Stimulated activated CD8-positive, alpha-beta memory T cell treated with anti-CD3 and anti-CD28 coated beads, Interleukin-4, amount 100 ng/mL, for 4 hours (primary cell): ENCODE measurements at places on chromosomes 3 and 15.
A peak's percentile ranks its signal among the peaks of the same experiment; 100 is the strongest.

GRCh38 chr15:87197981-87198380, 1058.6 kb downstream of the NTRK3 start:
- no peak for DNase-seq

DNA sequence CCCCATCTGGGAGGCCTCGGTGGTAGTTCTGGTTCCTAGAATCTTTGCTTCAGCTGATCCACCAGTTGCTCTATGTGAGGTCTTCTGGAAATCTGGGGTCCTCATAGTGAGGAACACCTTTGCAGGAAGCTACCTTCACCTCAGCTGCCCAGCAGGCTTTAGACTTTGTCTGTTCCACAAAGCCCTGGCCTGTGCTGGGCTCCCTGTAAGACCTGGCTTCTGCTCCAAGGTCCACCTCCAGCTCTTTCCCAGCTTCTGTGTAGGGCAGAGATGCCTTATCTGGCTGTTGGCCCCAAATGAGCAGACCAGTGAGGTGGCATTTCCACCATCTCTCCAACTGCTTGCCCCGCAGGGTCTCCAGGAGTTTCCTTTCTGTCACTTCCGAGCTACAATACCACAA, 8.2 kb upstream of the HOMER2 start:
- DNase-seq: no peak

GRCh38 chr3:16177962-16178627, 3.6 kb downstream of the GALNT15 start:
- peak; percentile 11 for DNase-seq

DNA sequence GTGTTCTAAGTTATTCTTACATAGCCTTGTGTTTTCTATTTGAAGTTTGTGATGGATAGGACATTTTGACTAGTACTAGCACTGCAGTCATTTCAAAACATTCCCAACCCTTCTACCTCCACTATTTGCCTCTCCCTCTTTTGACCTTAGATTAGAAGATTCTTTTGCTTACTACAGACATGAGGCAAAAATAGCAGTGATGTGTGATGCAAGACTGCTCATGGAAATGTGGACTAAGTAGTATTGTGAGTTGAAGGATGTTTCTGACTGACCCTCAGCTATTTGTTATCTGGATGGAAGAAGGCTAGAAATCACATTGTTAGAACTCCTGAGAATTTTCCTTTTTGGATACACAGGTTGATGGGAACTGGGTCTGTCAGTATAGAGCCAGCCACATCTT, 45.9 kb downstream of the ATP2C1 start:
- DNase-seq: no peak

DNA sequence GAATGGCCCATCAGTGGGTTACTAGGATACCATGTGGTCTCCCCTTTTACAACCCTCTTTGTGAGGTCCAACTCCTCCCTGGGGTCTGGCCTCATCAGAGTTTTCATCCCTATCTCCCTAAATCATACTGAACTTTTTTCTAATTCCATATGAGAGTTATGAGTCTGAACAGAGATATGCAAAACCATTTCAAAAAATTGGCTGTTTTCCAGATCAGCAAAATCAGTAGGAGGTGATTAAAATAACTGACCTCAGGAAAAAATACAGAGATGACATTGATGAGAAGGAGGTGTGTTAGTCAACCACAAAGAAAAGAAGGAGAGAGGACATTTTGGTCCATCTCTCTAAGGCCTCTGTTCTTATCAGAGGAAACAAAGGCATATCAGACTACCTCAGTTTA, 200.8 kb upstream of the CFAP20DC start:
- no peak for DNase-seq

DNA sequence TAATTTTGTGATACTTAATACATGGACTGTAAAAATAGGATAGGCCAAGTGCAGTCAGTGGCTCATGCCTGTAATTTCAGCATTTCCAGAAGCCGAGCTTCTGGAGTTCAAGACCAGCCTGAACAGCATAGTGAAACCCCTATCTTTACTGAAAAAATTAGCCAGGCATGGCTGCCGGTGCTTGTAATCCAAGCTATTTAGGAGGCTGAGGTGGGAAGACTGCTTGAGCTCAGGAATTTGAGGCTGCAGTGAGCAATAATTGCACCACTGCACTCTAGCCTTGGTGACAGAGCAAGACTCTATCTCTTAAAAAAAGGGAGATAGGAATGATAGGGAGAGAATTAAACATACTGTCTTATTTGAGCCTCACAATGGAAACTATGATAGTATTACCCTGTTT, 51.0 kb downstream of the GMPS start:
- no peak for DNase-seq

GRCh38 chr3:70247955-70248354, 64.5 kb downstream of the MDFIC2 start:
- no peak for DNase-seq

DNA sequence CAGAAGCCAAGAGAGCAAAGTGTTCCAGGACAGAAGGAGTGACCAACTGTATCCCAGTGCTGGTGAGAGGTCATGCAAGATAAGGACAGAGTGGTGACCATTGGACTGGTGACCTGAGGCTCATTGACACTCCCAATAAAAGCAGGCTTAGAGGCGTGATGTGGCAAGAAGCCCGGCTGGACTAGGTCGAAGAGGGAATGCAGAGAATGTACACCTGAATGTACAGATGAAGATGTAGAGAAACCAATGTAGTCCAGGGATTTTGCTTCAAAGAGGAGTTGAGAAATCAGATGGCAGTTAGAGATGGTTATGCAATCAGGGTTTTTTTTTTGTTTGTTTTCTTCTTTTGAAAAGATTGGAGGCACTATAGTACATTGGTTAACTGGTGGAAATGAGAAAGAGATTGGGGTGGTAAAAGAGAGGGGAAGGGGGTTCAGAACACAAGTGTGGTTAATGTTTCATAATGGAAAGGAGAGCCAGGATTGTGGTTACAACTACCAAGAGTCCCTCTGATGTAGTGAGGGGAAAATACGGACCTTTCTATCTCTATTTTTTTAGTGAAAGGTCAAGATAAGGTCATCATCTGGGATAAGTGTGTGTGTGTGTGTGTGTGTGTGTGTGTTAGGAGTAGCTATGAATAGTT, 23.3 kb downstream of the ST3GAL6 start:
- DNase-seq: no peak

DNA sequence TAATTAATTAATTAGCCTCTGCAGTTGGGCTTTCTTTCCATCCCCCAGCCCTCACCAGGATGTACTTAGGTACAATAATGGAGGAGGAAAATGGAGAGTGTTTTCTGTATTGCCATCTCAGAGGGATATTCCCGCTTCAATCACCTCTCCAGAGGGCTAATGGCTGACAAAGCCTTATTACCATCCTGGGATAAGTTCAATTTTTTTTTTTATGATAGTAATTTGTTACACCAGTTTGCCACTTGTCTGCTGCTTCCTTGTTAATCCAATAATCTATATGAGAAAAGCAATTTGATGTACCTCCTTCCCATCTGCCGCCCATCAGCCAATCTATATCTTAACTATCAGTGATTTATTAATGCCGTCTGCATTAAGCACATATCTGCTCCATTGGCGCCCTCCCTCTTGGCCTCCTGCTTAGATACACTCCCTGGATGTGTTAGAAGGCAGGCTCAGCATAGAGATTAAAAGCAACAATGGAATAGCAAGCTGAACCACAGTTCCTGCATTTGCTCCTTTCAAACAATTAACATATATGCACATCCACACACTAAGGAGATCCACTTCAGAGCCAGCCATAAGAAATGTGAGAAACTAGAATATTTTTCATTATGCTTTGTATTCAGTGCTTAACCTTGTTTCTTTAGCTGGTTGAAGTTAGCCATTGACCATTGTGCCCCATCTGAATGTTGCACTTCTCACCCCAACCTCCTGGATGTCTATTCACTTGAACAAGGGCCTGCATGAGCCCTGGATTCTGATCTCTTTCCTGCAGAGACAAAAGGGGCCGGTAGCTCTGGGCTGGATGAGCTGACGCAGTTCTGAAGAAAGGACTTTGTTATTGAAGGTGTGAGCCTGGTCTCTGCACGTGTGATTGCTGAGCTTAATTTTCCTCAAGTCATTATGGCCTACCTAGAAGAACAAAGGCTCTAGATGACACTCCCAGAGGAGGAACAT, 237.3 kb upstream of the GAP43 start:
- no peak for DNase-seq

GRCh38 chr3:139772539-139773500, 95.0 kb upstream of the NMNAT3 start:
- no peak for DNase-seq

GRCh38 chr3:42751609-42752008, 21.4 kb downstream of the CCDC13 start:
- DNase-seq: no peak

- no peak for DNase-seq
Observed at GRCh38 chr15:77104155-77104554, 33.2 kb upstream of the TSPAN3 start.

DNA sequence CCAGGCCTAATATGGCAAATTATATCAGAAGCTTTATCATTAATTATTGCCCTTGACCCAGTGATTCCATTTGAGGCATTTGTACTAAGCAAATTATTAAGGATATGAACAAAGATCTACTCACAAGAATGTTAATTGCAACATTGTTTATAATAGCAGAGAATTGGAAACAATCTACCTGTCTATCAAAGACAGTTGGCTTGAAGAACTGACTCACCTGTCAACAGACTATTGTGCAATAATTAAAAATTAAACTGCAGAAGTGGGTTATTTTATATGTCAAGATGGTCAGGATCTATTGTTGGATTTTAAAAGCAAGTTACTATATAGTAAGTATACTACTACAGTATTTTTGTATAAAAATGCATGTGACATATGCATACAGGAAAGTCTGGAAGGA, 6.7 kb upstream of the FETUB start:
- DNase-seq: no peak

DNA sequence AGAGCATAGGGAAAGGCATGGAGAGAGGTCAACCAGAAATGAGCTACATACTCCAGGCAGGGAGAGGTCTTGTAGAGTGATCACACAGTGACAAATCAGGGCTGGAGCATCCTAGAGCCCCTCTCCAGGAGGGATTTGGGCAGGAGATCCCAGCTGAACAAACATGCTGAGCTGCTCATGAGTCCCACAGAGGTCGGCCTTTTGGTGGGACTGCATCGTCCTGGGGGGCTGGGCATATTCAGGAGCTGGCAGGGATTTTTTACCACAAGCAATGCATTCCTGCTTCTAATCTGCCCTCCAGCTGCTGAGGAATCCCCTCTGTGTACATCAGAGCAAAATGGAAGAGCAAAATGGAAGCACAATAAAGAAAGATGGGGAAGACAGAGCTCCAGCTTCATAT, 94.9 kb downstream of the NTRK3 start:
- DNase-seq: no peak

DNA sequence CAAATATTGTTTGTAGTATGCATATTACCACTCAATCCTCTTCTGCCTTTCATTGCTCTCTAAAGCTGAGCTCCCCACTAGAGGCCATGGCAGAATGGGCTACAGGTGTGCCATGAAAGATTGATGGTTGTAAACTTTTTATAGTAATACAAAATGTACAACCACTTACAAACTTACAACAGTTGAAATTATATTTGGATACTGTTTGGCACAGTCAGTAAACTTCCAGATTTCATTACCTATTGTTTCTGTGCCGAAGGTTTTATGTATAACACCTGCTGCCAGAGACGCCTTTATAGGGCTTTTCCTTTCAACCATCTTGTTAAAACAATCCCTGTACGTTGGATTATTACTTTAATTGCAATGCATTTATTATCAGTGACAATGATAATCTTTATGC, 7.0 kb downstream of the ROPN1 start:
- DNase-seq: no peak

- DNase-seq: no peak
Observed at GRCh38 chr3:53320697-53321096, 26.6 kb downstream of the DCP1A start.
